ENCODE measurements at places on chromosomes 3 and 15.

DNA sequence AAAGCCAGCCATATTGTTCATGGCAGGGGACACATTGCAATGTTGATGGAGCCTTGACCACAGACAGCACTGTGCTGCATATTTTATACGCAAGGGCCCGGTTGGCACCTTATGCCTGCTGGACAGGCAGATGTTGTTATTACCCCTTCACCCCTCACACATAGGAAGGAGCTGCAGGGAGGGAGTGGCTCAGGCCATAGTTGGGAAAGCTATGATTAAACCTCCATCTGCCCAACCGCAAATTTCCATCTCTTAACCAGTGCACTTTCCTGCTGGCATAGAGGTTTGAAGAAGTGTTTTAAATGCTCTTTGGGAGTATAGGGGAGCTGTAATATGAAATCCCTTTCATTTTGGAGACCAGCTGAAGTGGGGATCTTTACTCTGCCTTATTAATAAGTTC, 224.7 kb downstream of the CACNA2D3 start:
- DNase-seq, result no peak

DNA sequence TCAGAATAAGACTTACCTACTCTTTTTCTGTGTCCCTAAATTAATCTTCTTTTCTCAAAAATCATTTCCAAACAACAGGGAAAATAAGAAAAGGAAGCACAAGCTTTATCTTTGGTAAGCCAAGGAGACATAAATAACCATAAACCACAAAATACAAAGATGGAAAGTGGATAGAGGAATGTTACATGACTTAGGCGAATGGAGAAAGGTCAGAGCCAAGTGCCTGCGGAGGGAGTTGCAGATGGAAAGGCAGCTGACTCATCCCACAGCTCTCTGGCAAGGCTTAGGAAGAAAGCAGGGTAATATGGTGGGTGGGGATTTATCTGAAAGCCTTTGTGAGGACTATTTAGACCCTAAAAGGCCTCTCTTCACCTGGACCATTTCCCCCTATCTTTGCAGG, 72.8 kb downstream of the GALK2 start:
- DNase-seq, result no peak

GRCh38 chr15:99511866-99512661, 53.7 kb upstream of the MEF2A start:
- DNase-seq, result no peak

DNA sequence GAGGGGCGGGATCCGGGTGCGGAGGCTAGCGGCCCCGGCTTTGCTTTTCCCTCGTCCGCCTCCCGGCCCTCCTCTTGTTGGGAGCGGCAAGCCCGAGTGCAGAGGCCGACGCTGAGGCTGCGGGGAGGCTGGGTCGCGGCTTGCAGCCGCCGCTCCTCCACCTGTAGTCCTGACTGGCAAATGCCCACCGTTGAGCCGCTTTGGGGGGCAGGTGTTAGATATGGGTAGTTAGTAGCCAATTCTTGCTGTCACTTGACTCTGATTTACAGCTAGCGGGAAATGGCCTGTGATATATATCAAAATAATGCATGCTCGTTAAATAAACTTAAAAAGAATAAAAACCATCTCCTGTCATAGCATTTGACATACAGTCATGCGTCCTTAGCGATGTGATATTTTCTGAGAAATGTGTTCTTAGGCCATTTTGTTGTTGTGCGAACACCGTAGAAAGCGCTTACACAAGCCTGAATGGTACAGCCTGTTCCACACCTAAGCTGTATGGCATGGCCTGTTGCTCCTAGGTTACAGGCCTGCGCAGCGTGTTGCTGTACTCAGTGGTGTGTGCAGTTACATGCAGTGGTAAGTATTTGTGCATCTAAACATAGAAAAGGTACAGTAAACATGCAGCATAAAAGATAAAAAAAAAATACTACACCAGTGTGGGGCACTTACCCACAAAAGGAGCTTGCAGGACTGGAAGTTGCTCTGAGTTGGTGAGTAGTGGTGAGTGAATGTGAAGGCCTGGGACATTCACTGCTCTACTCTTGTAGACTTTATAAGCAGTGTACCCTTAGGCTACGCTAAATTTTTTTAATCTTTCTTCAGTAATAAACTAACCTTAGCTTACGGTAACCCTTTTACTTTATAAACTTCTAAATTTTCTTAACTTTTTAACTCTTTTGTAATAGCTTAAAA, 873 bp downstream of the CAPN7 start:
- DNase-seq, result peak; percentile 60

DNA sequence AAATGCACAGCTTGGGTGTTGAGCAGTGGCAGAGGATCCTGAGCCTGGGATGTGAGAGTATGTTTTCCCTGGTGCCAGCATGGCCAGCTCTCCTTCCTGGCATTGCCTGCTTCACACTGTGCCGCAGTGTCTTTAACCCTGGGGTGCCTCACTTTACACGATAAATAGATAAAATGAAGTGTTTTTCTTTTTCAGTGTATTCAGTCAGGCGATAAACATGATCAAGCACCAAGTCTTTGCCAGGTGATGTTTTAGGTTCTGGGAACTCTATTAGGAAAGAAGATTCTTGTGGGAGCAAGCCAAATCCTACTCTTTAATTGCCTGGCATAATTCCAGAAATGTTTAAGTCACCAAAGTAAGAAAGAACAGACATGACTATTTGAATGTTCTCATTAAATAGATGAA, 14.0 kb downstream of the ABHD6 start:
- no peak for DNase-seq

GRCh38 chr15:40287968-40288367, 5.1 kb upstream of the ANKRD63 start:
- no peak for DNase-seq

GRCh38 chr15:89947385-89947784, 34.6 kb upstream of the ARPIN start:
- DNase-seq, result no peak
